ENCODE measurements at places on chromosomes 2 and 18. TPM values are rescaled to one million over a fixed set of nuclear protein-coding genes. Genes with fewer than 3 reads are reported as not detected.

The SCN2A gene
- total RNA-seq: not detected

DNA sequence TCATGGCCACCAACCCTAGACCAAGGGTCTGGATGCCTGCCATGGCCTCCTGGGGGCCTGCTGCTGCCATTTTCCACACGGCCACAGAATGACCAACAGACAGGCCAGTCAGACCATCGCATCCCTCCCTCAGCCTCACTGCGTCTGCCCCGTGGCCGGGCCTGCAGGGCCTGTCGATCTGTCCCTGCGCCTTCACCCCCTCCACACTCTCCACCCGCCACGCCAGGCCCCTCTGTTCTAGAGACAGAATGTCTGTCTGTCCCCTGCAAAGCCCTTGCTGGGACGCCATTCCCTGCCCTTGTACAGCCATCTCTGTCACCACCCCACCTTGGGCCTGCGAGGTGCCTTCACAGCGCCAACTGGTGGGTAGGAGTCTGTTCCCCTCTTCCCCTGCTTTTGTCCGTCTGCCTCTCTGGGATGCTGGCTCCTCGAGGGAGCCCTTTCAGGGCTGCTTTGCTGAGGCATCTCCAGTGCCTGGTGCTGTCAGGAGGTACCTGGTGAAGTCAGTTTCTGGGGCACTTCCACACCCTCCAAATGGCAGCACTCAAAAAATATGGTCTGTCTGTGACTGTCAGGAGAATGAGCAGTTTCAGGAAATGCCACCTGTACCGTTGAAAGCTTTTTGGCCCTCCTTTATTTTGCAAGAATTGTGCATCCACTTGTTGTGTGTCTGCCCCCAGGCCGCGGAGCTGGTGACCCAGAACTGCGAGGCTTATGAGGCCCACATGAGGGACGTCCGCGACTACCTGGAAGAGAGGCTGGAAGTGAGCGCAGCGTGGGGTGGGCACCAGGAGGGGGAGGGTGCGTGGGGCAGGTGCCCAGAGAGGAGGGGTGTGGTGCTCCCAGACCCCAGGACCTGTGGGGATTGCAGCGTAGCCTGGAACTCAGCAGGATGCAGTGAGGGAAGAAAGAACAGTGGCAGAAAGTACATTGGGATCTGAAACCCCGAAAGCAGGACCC is 6.7 kb upstream of the ESPNL start:
- H3K4me1 ChIP-seq: peaks cover 5% of the 10 kb centered on the region
- H3K36me3 ChIP-seq: peaks cover 37% of the 10 kb centered on the region
- no peak for DNase-seq
- H3K4me3 ChIP-seq: no peak overlapping the region

The GFPT1 gene
- 50.6 TPM for total RNA-seq

The DSC1 gene
- total RNA-seq: not detected

GRCh38 chr2:160555420-160556071 is 61.9 kb upstream of the RBMS1 start:
- H3K4me1 ChIP-seq: peaks cover 2% of the 10 kb centered on the region
- no peak for DNase-seq
- H3K27ac ChIP-seq: no peak overlapping the region
- H3K36me3 ChIP-seq: no peaks in the 10 kb centered on the region
- H3K4me3 ChIP-seq: no peak overlapping the region

DNA sequence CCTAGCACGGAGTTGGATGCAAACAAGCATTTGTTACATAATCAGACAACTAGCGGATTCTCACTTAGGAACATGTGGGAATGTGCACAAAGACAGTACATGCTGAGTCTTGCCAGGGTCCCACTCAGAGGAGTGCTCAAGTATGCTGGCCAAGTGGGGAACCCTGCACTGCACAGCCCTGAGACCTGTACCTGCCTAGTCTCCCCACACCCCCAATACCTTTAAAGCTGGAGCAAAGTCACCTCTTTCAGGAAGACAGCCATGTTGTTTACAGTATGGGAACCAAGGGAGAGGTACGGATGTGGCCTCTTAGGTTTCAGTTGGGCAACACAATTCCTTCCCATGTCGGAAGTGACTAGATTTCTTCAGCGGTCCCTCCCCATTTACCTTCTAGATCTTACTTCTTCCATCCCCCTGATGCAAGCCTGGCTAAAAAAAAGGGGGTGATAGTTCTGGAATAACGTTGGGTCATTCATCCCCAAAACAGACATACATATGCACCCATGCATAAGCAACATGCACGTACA is 10.7 kb downstream of the CXCR1 start:
- peaks cover 31% of the 10 kb centered on the region for H3K27me3 ChIP-seq
- no peaks in the 10 kb centered on the region for H3K36me3 ChIP-seq
- H3K4me1 ChIP-seq: no peaks in the 10 kb centered on the region
- no peak overlapping the region for H3K27ac ChIP-seq
- DNase-seq: no peak
- H3K4me3 ChIP-seq: no peak overlapping the region

The HJURP gene
- 41.5 TPM for total RNA-seq

The SULT1C4 gene
- total RNA-seq: not detected

DNA sequence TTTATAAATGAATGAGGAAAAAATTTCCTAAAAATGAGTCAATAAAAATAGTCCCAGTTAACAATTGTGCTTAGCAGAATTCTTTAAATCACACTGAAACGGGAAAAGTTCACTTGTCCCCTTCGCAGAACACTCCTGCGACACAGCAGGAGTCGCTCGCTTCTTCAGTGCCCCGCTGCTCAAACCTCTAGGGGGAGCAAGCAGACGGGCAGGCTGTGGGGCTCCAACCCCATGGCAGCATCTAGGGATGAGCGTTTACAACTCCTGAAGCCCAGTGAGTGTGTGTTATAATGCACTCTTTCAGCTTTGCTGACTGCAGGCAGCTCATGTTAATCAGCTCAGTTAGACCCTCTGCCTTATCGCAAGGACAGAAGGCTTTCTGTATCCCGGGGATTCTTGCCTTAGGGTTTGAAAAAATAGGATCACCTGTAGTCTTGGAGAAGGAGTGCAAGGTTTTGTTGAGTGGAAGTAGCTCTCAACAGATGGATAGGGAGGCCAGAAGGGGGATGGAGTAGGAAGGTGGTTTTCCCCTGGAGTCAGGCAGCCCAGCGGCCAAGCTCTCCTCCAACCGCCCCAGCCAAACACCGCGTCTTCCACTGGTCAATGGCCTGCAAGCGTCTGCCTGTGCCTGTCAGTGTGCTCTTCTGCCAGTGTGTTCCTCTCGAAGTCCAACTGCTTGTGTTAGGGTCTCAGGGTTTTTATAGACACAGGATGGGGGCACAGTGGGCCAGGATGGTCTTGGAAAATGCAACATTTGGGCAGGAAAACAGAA is 1977.7 kb upstream of the LRRTM1 start:
- no peaks in the 10 kb centered on the region for H3K36me3 ChIP-seq
- no peaks in the 10 kb centered on the region for H3K27me3 ChIP-seq
- DNase-seq: no peak
- H3K4me1 ChIP-seq: no peaks in the 10 kb centered on the region

GRCh38 chr2:165469417-165469816 is at the start of gene CSRNP3:
Gene CSRNP3 (plus strand): TSS chr2:165469698. CDS start chr2:165595066, 125,368 bp downstream.
- H3K36me3 ChIP-seq: no peaks in the 10 kb centered on the region
- no peak within 1 kb of the TSS for H3K27ac ChIP-seq
- H3K4me3 ChIP-seq: no peak within 1 kb of the TSS
- H3K27me3 ChIP-seq: peaks cover 1% of the 10 kb centered on the region
- DNase-seq: no peak
- H3K4me1 ChIP-seq: no peaks in the 10 kb centered on the region

The PECR gene
- total RNA-seq: 13.1 TPM

The CKAP2L gene
- 17.9 TPM for total RNA-seq

DNA sequence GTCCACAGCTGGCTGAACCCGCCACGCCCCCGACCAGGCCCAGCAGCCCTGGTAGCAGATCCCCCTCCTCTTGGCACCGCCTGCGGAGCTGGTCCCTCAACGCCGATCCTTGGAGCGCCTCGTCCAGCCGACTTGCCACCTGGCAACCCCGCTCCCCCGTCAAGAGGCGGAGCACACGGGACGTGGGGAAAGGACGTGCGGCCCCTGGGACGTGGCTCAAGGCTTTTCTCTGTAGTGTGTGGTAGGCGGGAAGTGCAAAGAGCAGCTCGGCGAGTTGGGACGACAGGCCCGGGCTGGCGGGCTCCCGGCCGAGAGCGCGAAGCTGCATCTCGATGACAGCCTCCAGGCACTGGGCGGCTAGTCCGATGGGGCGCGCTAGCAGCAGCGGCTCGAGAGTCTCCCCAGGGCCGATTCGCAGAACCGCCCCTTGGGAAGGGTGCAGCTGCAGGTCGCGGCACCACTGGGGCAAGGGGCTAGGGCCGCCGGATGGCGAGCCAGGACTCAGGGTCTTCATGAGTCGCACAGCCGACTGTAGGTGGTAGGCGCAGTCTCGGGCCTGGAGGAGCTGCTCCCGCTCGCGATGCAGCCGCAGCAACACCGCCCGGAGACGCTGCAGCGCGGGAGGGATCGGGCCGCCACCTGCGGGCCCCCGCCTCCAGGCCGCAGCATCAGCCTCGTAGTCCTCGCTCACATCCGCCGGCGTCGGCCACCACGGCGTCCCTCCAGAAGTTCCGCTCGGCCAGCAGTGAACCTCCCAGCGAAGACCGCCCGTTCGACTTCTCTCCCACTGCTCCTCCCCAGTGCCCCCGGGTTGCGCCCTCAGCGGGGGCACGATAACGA is 617 bp downstream of the CCDC142 start:
- H3K27me3 ChIP-seq: no peaks in the 10 kb centered on the region
- peak; percentile 90 for DNase-seq
- H3K4me3 ChIP-seq: peak overlapping the region; percentile 91

- H3K36me3 ChIP-seq: no peaks in the 10 kb centered on the region
- H3K27ac ChIP-seq: no peak overlapping the region
- no peaks in the 10 kb centered on the region for H3K4me1 ChIP-seq
- H3K4me3 ChIP-seq: no peak overlapping the region
Observed at GRCh38 chr2:178142274-178143065, 30.2 kb downstream of the RBM45 start.

- no peaks in the 10 kb centered on the region for H3K36me3 ChIP-seq
- no peak overlapping the region for H3K4me3 ChIP-seq
- no peak for DNase-seq
- H3K27ac ChIP-seq: no peak overlapping the region
Observed at GRCh38 chr2:26993768-26994167, 23.3 kb downstream of the MAPRE3 start.

GRCh38 chr18:10797896-10798295 is 272.1 kb downstream of the NAPG start:
- H3K27ac ChIP-seq: no peak overlapping the region
- no peaks in the 10 kb centered on the region for H3K4me1 ChIP-seq
- H3K36me3 ChIP-seq: no peaks in the 10 kb centered on the region
- no peak for DNase-seq
- peaks cover 7% of the 10 kb centered on the region for H3K27me3 ChIP-seq

GRCh38 chr18:9958861-9959399 is 45.1 kb downstream of the VAPA start:
- no peaks in the 10 kb centered on the region for H3K4me1 ChIP-seq
- no peak overlapping the region for H3K4me3 ChIP-seq

DNA sequence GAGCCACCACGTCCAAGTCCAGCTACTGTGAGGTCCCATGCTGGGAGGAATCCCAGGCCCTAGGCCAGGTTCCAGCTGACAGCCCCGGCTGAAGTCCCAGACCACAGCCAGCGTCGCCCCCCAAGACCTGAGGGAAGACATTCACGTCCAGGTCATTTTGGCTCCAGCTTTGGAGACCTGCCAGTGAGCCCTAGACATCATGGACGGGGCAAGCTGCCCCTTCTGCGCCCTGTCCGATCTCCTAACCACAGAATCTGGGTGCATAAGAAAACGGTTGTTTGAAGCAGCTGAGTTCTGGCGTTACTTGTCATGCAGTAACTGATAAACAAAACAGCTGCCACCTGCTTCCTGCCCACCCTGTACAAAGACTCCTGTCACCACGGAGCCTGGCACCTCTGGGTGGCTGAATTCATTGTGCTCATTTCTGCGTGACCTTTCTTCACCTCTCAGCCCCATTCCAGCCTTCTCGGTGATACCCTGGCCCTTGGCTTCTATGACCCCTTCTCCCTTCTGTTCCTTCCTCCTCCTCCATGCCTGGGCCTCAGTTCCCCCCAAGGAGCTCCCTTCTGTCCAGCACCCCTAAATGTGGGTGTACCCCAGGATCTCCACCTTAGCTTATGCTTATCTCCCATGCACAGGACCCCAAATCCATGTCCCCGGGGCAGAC is 72.6 kb upstream of the SMAD7 start:
- no peak for DNase-seq
- peaks cover 3% of the 10 kb centered on the region for H3K27me3 ChIP-seq
- no peak overlapping the region for H3K27ac ChIP-seq
- no peaks in the 10 kb centered on the region for H3K36me3 ChIP-seq

DNA sequence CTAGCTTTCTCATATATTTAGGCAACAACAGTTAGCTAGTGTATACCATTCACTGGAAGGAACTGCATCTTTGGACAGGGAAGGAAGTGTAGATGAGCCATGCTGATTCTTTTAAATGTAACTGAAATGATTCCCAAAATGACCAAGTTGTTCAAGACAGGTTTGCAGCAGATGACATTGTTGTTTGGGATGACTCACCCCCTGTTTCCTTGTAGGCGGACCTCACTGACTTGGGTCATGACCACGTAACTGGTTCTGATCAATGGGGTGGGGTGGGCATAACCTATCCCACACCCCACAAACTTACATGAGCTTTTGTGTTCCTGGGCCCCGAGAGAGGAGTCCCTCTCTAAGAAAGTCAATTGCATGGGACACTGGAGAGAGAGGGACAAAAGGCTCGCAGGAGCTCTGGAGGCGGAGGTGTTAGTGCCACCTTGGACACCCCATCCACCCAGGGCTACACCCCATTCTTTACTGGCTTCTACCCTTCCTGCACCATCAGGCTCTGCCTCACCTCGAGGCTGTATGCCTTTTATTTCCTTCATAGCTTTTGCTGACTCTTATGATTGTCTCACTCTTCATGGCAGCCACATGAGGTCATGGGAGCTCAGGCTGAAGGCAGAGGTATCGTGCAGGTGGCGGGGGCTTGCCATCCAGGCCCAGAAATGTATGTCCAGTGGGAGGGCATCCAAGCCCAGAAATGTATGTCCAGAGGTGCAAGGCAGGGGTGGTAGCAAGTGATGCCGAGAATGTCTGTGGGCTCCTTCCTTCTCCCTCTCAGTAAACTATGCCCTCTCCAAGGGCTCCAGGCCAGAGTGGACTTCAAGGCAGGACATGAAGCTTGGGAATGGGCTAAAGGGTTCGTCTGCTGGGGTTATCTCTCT is 108.0 kb downstream of the TWIST2 start:
- H3K36me3 ChIP-seq: no peaks in the 10 kb centered on the region
- no peak overlapping the region for H3K4me3 ChIP-seq
- peak; percentile 36 for DNase-seq

The C2orf92 gene
- total RNA-seq: 16.9 TPM

All from activated CD4-positive, alpha-beta T cell treated with anti-CD3 and anti-CD28 coated beads, Interleukin-2, amount 10 ng/mL, durations not matched to agents 24 days and 14 days (primary cell).